ENCODE measurements at places on chromosomes 12 and 14. TPM values are rescaled to one million over a fixed set of nuclear protein-coding genes. Genes with fewer than 3 reads are reported as not detected.

DNA sequence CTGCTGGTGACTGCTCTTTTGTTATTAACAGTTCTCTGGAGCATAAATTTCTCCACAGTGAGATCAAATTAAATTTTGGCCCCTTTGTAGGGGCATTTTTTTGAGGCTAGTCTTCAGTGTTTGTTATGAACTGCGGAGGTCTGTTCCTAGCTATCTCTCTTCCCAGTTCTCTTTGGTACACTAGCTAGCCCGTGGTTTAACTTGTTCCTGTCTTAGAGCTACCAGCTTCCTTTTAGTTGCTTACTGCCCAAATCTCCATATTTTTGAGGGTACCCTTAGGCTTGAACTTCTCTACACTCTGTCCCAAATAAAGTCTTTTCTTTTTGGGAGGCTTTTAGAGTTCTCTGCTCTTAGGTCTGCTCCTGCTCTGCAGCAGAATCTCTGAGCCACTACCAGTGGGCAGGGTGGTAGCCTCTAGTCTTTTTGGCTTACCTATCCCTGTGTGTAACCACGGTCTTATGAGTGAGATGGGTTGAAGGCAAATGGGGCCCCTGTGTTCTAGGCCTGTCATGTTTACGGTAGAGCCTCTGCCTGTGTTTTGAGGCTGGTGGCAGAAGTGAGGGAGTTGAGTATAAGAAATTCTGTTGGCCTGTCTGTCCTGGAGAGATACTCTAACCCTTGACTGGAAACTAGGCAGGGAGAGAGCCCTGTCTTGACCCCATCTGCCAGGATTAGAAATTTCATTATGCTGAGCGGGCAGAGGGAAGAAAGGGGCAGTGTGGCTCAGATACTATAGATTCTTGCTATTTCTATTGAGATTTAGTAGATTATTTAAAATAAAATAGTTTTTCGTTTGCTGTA lies 21.0 kb downstream of the CNOT2 start:
- DNase-seq = no peak

DNA sequence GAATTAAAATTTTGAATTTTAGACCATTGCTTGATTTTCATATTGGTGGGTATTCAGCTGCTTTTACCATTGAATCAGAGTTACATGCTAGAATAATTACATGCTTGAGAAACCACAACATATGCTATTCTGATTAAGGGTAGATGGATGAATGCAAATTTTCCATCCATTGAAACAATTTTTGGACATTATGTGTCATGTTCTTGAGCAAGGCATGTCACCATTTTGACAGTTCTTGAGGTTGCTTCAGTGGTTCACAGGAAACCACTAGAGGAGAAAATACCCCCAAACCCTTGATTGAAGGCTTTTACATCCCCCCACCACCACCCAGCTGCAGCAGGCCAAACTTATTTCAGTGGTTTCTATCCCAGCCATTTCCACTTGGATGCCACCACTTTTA lies 13.5 kb downstream of the UBR7 start:
- no peak for DNase-seq

DNA sequence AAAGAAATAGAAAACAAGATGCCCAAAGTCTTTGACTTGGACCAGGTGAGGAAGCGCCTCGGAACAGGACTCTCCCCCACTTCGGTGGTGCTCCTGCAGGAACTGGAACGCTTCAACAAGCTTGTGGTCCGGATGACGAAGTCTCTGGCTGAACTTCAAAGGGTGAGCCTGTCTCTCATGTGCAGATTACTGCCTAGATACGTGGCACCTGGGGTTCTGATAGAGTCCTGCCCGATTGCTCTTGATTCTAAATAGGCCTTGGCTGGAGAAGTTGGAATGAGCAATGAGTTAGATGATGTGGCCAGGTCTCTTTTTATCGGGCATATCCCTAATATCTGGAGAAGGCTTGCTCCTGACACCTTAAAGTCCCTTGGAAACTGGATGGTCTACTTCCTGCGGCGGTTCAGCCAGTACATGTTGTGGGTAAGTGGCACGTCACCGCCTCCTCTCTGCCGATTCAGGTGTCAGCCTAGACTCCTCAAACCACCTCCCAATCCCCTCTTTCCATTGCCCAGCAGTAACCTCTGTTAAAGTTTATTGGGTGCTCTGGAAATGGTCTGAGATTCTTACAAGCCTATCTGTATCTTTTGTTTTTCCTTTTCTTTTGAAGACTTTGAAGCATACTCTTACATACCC lies 40.8 kb downstream of the CCDC92 start:
- no peak for DNase-seq

PRICKLE1 gene
- polyA plus RNA-seq = 8.9 TPM

ARHGEF25 gene
- 158 TPM for polyA plus RNA-seq

DNA sequence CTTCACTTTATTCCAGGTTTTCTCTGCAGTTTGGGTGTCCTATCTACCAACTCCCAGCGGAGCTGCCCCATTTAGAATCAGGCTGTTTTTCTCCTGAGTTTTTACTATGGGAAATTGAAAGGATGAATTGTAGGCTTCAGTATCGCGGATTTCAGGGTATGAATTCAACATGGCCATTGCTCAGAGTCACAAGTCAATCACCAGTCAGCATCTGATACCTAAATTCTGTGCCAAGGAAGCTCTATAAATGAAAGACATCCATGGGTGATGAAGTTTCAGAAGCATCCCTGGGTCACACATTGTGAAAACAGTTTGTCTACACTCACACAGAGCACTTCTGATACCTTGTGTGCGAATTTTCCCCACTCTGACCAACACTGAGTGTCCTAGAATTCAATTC lies 35.8 kb upstream of the YY1 start:
- DNase-seq = no peak

GRCh38 chr12:66467932-66468331 lies 165.6 kb downstream of the HELB start:
- DNase-seq = no peak

CPM gene
- 14.3 TPM for polyA plus RNA-seq

ADAM20 gene
- polyA plus RNA-seq = not detected

CLEC6A gene
- not detected for polyA plus RNA-seq

- no peak for DNase-seq
Observed at GRCh38 chr12:7354529-7354928, 50.7 kb downstream of the ACSM4 start.

DNA sequence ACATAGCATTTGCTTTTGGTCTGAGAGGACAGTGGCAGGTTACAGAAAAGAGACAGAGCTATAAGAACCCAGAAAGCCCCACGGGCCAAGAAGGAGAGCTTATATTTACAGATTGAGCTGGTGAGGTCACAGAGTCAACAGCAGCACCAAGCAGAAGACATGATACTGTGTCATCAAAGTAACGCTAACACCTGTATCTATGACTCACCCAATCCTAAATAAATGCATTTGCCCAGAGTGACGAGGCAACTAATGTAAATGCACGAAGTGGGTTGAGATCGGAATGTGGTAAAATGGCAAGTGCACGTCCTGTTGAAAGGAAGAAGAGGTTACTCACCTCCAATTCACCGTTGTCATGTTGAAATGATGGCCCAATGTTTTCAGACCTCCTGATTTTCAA lies 6.7 kb upstream of the CD163L1 start:
- no peak for DNase-seq

- DNase-seq = no peak
Observed at GRCh38 chr14:21092273-21093011, 6.0 kb downstream of the ZNF219 start.

GRCh38 chr12:129401572-129401971 lies 502.3 kb downstream of the TMEM132D start:
- DNase-seq = no peak

DNA sequence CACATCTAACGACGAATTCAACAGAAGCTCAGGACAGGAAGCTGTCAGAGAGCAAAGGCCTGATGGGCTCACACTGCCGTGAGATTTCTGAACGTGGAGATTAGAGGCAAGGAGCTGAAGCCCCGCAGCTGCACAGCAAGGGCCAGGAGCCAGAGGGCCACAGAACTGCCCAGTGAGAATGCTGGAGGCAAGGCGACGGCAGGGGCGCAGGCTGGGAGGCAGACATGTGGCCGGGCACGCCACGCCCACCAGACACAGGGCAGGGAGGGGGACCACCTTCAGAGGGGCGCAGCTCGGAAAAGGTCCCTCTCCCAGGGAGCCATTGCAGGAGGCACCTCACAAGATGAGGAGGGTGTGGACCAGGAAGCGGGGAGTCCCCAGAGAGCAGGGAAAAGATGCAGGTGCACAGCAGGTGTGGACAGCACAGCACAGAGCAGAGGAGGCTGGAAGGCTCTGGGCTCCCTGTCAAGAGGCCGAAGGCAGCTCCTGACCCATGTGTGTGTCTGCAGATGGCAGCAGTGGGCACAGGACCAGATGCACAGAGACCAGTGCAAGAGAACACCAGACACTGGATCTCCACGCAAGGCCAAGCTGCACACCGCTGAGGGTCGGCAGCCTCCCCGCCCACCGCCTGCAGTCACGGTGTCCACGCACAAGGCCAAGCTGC lies 23.0 kb downstream of the BTBD6 start:
- no peak for DNase-seq

UNC79 gene
- polyA plus RNA-seq = 0.11 TPM

TAS2R8 gene
- polyA plus RNA-seq = not detected

GRCh38 chr14:100474196-100474595 lies 113.0 kb downstream of the BEGAIN start:
- DNase-seq = no peak

GRCh38 chr12:116880817-116881324 lies 370 bp downstream of the HRK start:
- no peak for DNase-seq

DNA sequence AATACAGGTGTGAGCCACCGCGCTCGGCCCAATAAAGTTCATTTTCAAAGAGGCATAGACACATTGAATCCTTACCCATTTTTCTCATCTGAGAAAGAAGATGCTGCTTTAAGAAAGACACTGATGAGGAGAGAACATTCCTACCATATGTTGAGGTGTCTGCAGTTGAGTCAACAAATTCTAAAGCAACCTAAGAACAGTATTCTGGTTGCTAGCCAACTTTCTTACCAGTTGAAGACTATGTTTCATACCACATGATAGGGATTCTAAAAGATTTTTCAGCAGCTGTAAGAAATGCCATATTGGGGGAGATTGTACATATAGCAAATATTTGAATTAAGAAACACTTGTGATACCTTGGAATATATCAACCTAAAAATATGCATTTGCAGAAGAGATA lies 160.1 kb downstream of the SRGAP1 start:
- no peak for DNase-seq

DNA sequence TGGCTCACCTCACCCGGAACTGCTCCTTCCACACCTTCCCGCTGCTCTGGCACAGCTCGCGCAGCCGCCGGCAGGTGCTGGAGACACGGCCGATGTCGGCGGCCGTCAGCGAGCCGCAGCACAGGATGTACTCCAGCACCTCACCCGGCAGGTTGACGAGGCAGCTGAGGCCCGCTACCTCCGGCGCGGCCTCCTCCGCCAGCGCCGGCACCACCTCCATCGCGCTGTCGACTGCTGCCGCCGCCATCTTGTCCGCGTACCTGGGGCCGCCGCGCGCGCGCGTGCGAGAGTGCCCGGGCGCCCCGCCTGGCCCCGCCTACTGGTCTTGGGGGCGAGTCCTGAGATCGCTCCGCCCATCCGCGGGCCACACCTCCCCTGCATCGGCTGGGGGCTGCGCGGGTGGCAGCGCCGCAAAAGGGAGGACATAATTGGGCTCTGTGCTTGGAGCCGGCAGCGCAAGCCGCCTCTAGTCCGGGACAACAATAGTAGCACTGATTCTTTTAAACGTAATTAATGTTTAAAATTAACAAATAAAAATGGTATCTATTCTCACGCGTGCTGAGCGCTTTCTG lies at the start of gene FBXO21:
FBXO21 (minus strand) TSS at position 261 of the 572 bp plus-strand sequence; CDS start at position 247, 14 bp downstream.
- DNase-seq = peak; percentile 47

PRB2 gene
- polyA plus RNA-seq = not detected

GRCh38 chr14:33814010-33814409 lies 136.9 kb downstream of the EGLN3 start:
- DNase-seq = no peak

DNA sequence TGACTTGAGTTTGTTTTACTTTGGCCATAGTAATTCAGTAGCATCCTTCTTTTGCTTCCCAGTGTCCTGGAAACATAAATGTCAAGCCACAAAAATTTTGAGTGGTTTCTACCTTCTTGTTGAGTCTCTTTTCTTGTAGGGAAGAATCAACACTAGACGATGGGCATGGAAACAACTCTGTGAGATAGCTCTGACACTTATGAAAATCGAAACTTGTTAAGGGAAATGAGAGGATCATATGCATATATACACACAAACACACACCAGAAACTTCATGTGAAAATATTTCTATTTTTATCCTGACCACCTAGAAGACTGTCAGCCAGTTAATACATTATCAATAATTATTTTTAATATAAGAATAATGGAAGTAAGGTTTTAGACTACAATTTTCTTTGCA lies 1247.3 kb upstream of the FLRT2 start:
- DNase-seq = no peak

RND1 gene
- polyA plus RNA-seq = 1.8 TPM

DNA sequence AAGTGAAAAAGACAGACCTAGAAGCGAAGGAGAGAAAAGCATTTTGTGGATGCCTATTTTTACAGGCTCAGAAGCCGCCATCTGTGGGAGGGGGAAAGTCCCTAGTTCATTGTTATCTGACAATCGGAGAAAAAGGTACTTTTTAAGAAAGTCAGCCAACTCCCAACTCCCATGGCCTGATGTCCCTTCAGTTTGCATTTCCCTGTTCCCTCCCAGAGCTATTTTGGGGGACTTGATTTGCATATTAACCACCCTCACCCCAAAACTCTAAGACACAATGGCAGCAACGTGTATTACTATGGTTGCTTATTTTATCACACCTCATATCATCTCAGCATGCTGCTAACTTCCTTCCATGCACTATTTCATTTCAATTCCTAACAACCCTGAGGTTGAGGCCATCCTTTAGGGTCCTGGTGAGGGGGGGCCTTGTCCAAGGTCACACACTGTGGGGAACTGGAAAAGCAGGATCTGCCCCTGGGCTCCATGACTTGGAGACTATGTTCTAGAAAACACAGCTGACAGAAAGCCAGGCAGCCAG lies 18.7 kb downstream of the HVCN1 start:
- no peak for DNase-seq

DNA sequence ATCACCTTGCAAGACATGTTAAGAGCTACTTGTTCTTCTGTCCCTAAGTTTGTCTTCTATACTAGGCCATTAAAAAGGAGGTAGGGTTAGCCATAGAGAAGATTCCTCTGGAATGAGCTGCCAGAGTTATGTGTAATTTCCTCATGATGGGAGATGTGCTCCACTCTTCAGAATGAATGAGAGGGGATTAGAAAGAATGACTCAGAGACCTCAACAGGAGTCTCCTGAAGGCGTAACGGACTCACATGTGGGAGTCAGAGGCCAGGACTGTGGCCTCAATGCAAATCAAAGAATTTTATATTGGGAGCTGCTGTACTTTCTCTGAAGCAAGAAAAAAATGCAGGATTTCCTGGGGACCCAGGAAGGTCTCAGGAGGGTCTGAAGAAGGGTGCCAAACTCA lies 87.8 kb upstream of the ATXN7L3B start:
- no peak for DNase-seq

DNA sequence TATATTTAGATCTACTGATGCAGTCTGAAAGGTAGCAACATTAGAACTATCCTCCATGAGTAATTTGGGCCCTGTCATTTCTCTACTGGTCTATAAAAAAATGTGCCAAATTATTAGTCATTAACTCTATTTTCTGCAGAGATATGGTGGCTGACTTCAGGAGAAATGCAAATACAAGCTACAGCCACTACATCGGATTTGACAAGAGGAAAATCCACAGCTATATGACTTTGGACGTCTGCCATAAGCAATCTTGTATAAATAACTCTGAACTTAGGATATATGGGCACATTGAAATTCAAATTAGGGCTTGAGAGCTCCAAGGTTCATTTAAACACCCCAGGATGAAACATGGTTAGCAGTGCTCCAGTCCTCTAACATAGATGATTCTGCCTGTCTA lies 983.0 kb upstream of the LRFN5 start:
- DNase-seq = no peak

Data from urinary bladder (tissue), 4 donors.